ENCODE measurements at places on chromosomes 6 and 20.

- no peak for DNase-seq
Observed at GRCh38 chr6:3458706-3459421, 2.0 kb upstream of the SLC22A23 start.

DNA sequence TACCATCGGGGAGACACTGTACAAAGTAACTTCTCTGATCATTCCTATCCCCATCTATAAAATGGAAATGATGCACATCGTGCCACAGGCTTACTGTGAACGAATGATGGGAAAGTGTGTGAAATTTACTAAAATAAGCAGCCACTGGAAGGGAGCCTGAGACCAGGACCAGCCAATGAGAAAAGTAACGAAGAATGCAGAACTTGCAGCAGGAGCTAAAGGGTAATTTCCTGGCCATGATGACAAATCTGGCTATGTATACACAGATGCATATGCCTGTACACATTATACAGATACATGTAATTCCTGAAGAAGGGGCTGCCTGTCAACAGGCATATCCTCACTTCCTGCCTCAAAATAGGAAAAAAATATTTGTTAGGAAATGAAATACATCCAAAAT is 47.4 kb downstream of the GMDS start:
- DNase-seq, result no peak

- no peak for DNase-seq
Observed at GRCh38 chr6:15076565-15076964, 169.3 kb upstream of the JARID2 start.

DNA sequence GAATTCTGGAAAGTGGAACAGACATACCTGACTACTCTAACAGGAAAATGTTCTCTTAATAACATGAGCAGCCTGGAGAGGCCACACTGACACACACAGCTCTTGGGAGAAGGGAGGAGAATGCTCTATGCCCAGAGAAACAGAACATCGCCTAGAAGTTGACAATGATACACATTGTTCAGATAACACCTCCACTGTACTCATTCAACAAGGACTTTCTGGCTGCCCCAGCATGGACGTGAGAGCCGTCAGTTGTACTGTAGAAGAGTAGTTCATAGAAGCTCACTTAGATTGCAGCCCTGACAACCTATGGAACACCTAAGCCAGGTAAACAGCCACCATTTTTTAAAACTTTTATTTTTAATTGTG is 28.9 kb downstream of the BMP7 start:
- no peak for DNase-seq
